ENCODE measurements at places on chromosomes 3 and 15.

GRCh38 chr15:35306361-35306981 lies 221.4 kb upstream of the NANOGP8 start:
- DNase-seq = no peak

DNA sequence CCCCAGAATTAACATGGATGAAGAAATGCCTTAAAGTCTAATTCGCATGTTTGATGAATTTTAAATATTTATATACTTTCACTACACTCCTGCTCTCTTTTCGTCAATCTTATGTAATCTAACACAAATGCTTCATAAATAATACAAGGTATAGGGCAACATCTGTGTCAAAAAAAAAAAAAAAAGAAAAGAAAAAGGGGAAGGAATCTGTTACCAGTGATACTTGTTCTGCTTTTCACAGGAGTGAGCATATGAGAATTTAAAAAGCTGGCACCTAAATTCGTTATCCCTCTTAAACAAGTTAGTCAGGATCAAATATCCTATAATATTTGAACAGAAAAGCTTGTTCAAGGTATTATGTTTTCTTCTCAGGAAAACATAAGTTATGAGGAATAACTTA lies 243.8 kb downstream of the KCNH8 start:
- DNase-seq = no peak

- DNase-seq = no peak
These were observed 66.3 kb downstream of the ATP2B2 start for GRCh38 chr3:10438902-10439610.

- DNase-seq = no peak
These were observed 50.0 kb downstream of the RLBP1 start for GRCh38 chr15:89171136-89172072.

GRCh38 chr3:51379746-51380455 lies 5.2 kb upstream of the MANF start:
- DNase-seq = no peak

GRCh38 chr15:63185206-63185605 lies 4.2 kb upstream of the RAB8B start:
- DNase-seq = peak; percentile 44

- no peak for DNase-seq
These were observed 9.4 kb downstream of the DAZL start for GRCh38 chr3:16595778-16596177.

- peak; percentile 92 for DNase-seq
These were observed 228.2 kb upstream of the ZPLD1 start for GRCh38 chr3:102206511-102207031.

DNA sequence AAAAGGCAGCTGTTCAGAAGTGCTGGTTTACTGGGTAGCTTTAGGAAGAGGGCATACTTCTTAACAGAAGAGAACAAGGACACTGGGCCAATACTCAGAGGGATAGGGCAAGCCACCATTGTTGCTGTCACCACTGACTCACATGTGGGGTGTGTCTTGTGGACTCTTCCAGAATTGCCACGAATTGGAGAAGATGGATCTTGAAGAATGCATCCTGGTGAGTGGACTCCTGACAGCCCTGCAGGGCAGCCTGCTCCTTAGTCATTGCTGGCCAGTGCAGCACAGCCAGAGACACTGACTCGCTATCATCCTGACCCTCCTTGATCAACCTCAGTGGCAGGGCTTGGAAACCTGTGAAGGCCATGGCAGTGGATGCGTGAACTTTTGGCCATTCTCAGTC lies 62.3 kb downstream of the UBP1 start:
- DNase-seq = no peak

DNA sequence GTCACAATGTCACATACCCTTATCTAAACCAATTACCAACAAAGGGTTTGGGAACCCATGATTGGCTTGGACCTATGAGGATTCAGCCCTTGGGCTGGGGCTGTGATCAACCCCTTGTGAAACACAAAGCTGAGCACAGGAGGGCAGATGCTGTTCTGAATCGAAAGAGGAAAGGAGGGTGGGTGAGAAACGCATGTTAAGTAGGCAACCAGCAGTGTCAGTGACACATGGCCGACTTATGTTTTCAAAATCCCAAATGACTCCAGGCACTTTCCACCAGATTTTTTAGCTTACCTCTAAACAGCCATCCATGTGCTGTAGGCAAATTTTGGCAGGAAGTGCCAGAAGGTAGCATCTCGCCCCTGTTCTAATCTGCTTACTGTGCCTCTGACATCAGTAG lies 34.1 kb upstream of the KLHL25 start:
- no peak for DNase-seq

DNA sequence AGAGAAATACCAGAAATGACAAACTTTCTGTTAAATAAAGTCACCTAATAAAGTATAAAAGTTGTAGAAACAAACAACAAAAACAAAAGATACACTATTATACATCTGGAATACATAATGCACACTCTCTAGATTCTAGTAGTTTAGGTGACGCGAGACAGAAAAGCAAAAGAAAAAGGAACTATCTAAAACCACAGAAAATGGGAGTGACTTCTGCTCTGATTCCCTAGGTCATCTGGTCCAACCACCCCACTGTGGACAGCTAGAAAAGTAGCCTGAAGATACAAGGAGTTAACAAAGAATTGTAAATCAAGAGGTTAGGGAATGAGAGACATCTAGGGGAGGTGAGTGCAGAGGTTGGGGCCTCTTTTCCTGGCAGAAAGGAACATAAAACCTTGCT lies 39.1 kb downstream of the DHX36 start:
- no peak for DNase-seq

GRCh38 chr15:63491116-63491827 lies 13.1 kb upstream of the USP3 start:
- DNase-seq = no peak

Measured in right atrium auricular region (tissue), 2 donors.